CD4-positive, alpha-beta T cell treated with Interleukin-15 for 4 hours (primary cell): ENCODE measurements at places on chromosomes 1 and 21.

DNA sequence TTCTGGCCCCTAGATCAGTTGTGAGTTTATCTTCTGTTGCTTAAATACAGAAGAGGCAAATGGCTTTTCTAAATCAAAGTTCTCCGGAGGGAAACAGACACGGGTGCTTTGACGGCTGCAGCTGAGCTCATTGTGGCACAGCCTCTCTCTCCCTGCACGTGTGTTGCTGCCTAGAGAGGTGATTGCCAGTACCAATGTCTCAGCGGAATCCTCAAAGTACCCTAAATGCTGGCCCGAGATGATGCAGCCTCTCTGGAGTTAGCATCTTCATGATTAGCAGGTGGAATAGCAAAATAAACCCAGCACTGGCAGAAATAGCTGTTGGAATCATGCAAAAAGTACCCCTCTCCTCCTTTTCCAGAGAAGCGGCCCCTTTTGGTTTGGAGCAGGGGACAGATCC lies 192.2 kb downstream of the PRDM2 start:
- DNase-seq, result no peak

DNA sequence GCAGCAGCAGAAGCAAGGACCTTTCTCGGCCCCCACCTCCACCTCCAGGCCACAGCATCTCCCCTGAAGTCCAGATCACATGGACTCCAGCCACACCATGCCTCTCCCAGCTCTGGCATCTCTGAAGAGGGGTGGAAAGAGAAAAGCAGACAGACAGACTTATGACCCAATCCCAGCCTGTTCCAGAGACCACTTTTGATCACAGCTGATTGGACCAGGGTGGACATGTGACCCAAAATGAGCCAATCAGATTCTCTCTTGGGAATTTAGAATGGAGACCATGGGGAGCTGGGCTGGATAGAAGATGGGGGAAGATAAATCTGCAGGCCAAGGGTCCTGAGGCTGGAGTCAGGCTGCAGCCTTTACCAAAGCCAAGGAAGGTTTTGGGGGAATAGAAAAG lies 16.4 kb downstream of the HTR1D start:
- no peak for DNase-seq

DNA sequence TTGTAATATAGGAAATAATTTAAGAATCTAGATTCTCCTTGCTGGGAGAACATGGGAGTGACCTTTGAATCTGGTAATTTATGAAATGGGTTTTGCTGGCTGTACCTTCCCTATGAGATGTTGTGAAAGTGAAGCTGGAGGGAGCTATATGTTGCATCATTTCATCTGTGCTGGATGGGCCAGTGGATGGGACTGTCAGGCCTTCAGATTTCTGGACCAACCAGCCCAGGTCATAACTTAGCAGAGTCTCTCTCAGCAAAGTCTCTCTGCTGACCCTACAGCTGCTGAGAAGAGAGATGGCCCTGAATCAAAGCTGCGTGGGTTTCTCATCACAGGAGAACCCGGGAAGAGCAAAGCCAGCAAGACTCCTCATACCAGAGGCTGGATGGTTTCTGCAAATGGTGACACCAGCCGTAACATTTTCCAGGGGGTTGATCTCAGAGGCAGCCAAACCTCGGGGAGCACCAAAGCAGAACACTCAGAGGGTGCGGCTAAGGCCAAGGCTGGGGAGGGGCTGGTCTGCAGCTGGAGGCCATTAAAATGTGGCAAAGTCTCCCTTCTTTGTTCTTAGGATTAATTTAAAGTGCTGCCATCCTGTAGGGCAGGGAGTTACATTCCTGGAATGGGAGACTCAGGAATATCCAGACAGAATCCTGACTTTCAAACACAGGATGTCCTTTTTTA lies 18.2 kb upstream of the PTGFRN start:
- no peak for DNase-seq

- no peak for DNase-seq
These were observed 40.3 kb downstream of the PSMG1 start for GRCh38 chr21:39142972-39143371.

DNA sequence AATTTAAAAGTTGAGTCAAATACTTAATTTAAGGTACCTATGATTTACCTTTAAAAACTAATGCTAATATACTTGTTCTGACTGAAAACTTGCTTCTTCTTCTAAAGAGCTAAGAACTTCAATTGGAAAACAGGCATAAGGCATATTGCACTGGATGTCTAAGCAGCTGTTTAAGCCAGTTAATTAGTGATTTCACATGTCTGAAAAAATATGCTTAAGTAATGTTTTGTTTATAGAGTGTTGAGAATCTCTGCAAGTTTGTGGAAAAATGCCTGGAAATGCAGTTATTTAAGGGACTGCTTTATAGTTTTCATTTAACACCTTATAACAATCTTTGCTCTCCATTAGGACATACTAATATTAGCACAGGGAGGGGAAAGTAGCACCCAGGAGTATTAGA lies 28.2 kb downstream of the UBE2U start:
- DNase-seq, result no peak

- DNase-seq, result no peak
These were observed 1.2 kb upstream of the SLC37A1 start for GRCh38 chr21:42512346-42513034.

DNA sequence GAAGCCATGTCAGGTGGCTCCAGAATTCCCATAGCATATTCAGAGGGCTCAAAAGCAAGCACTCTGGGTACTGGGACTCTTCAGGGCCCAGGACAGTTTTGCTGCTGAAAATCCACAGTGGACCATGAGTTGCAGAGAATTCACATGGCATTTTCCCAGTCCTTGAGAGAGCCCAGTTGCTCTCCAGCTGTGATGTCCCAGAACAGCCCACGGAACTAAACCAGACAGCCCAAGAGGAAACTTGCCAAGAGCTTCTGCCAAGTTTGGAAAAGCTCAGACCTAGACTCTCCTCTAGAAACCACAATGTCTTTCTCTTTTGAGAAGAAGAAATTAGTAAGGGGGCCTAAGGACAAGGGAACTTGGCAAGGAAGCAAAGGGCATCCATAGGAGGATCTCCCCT lies 69.4 kb downstream of the RGS2 start:
- DNase-seq, result no peak

- no peak for DNase-seq
These were observed 416.4 kb upstream of the PROX1 start for GRCh38 chr1:213571419-213571818.

DNA sequence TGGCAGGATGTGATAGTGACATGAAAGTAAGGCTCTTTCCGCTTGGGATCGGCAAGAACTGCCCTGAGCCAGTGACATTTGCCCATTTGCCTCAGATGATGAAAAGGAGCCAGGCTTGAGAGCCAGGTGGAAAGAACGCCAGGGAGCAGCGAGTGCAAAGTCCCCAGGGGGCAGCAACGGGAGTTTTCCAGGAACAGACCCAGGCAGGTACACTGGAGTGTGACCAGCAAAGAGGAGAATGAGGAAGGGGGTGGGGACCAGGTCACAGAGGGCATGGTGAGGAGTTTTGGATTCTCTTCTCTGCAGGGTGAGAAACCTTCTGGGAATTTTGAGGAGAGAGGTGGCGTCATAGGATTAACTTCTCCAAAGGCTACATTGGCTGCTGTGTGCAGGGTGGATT lies 10.8 kb upstream of the ETS2 start:
- DNase-seq, result no peak

GRCh38 chr1:163307479-163308171 lies 14.1 kb upstream of the NUF2 start:
- DNase-seq, result no peak

GRCh38 chr1:58768971-58769808 lies 14.7 kb downstream of the JUN start:
- DNase-seq, result peak; percentile 43

- no peak for DNase-seq
These were observed 24.2 kb upstream of the CD34 start for GRCh38 chr1:207935166-207935583.

GRCh38 chr1:209601809-209602657 lies 18.5 kb downstream of the CAMK1G start:
- DNase-seq, result peak; percentile 30

DNA sequence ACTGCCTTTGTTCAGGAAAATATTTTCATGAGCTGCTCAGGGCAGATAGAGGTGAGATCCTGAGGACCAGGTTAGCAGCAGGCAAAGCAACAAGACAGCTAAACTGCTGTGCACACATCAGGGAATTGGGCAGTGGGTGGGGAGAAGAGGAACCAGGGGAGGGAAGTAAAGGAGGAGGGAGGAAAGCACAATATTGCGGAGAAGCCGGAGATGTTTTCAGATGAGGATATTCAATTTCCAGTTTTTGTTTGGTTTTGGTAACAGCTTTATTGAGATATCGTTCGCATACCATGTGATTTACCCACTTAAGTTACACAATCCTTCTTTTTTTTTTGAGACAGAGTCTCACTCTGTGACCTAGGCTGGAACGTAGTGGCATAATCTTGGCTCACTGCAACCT lies 34.5 kb downstream of the EPHA10 start:
- no peak for DNase-seq

DNA sequence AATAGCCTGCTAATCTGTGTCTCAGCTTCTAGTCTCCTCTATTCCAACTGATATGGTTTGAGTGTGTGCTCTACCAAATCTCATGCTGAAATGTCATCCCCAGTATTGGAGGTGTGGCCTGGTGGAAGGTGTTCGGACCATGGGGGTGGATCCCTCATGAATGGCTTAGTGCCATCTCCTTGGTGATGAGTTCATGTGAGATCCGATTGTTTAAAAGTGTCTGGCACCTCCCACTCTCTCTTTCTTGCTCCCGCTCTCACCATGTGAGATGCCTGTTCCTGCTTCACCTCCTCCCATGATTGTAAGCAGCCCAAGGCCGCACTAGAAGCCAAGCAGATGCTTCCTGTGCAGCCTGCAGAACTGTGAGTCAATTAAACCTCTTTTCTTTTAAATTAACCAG lies 73.5 kb upstream of the CAMK1G start:
- DNase-seq, result no peak

DNA sequence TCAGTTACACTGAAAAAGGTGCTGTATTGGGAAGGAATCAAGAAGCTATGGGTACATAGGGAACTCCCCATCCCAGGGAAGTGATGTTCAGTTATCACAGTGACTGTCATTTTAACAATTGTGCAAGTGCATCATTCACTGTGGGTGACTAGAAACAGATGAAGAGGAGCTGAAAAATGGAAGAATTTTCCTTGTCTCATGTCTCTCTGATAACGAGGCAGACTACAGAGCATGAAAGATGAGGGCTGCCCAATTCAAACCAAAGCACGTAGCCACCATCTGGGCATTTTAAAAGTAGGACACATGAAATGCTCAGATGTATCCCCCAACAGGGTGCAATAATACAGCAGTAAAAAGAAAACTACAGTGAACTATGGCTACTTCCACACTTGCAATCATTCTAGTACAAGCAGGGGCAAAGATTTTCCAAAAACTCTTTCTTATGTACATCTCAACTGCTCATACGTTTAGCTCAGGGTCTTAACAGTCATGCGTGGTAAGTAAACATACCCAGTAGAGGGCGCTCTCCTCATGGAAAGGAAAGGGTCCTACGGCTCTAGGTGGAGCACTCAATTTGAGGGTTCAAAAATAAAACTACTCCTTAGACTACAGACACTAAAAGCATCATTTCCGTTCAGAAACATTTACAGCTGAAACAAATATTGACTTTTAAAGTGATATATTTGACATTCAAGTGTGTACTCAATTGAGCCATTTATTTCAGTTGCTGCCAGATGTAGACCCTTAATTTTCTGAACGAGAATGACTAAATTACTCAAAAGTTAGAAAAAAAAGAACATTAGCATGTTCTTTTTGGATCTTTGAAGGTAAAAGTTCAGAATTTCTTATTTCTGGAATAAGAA lies 143.2 kb downstream of the KCTD3 start:
- DNase-seq, result no peak

DNA sequence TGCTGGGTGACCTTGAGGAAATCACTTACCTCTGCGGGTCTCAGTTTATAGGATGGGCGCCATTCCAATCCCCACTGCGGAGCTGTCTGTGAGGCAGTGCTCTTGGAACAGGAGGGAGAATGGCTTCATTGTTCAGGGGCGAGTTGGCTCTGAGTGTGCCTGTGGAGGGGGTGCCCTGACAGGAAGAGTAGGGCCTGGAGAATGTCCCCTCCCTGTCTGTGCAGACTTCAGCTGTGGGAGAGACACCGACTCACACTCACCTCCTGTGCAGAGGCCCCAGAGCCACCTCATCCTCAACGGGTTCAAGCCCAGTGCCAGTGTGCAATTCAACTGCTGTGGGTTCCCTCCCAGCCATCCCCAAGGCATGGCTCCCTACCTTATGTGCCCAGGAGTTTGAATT lies 17.1 kb downstream of the ADORA1 start:
- DNase-seq, result no peak

DNA sequence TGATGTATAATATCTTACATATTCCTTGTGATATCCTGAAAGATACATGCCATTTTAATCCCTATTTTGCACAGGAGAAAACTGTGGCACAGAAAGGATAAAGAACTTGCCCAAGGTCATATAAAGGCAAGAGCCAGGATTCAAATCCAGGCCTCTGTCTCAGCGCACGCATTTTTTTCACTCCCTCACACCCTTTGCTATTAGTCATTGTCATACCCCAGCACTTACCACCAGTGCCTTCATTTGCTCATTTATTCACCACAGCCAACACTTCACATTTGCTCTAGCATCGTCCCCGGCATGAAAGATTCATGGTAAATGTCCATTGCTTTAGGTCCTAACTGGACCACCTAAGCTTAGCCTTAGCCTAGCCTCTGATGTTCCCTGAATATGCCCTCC lies 14.2 kb downstream of the ALX3 start:
- no peak for DNase-seq

- peak; percentile 80 for DNase-seq
These were observed 4.8 kb upstream of the CRYBG2 start for GRCh38 chr1:26358411-26359384.

GRCh38 chr21:28387220-28387619 lies 605.5 kb downstream of the LTN1 start:
- DNase-seq, result no peak
